Neural progenitor cell (in vitro differentiated cells): ENCODE measurements at places on chromosomes 6 and 20.

GRCh38 chr20:48530957-48531356 is 296.8 kb downstream of the PREX1 start:
- no peak for DNase-seq

DNA sequence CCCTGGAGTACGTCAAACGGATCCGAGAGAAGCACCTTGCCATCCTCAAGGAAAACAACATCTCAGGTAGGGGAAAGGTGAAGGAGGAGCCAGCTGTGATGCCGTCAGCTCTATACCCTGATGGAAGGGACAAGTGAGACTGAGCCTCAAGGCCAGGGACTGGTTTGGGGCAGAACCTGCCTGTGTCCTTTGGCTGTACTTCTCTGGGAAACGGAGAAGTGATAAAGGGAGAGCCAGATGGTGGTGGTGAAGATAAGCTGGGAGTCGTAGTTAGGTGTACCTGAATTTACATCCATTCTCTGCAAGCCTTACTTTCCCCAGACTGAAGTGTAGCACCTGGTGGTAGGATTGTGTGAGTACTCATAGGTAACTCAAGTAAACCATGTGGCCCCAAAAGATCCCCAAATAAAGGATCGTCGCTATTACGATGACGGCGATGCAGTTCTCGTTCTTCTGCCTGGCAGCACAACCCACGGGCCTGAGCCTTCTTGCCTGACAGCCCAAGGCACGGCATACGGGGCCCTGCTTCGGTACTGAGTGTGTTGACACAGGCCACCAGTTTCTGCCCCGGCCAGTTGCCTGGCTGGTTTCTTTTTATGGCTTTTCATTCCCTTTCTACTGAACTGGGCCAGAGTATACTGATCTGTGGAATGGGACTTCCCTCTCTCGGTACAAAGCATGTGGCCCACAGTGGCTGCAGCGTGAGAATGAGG is 10.6 kb downstream of the PCIF1 start:
- no peak for DNase-seq

GRCh38 chr6:130779658-130780033 is 47.6 kb upstream of the SMLR1 start:
- DNase-seq = no peak

- DNase-seq = no peak
These were observed 14.2 kb downstream of the MMP24OS start for GRCh38 chr20:35263532-35264341.
